Left ventricle myocardium inferior (tissue), 1 donor: ENCODE measurements at places on chromosomes 1 and 21.

- peak; percentile 66 for DNase-seq
Measured at GRCh38 chr21:31265366-31266013, 78.6 kb downstream of the TIAM1 start.

DNA sequence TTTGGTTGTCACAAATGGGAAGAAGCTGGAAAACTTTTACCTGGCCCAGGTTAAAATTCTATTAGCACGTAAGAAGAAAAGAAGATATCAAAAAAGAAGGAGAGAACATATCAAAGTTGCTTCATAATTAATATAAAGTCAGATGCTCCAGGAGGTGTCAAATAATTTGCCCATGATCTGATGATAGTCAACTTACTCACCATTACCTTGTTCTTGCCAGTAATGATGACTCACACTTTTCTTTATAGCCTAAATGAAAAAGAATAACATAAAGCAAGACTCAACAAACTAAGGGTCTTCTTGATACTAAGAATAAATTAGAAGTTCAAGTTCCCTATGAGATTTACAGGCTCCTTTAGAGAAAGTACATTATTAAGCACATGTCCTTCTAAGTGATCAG lies 580.4 kb downstream of the TTLL7 start:
- no peak for DNase-seq

DNA sequence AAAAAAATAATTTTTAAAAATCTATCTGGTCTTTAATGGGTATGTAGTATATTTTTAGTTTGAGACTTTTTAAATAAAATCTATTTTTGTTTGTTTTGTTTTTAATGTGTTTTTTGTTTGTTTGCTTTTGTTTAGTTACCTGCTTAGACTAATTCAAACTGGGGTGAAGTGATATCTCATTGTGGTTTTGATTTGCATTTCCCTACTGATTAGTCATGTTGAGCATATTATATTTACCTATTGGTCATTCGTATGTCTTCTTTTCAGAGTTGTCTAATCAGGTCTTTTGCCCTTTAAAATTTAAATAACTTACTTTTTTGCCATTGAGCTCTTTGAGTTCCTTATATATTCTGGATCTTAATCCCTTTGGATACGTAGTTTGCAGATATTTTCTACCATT lies 20.3 kb downstream of the CD1B start:
- DNase-seq = no peak

- DNase-seq = no peak
Measured at GRCh38 chr1:208544794-208545193, 300.6 kb upstream of the PLXNA2 start.

- no peak for DNase-seq
Measured at GRCh38 chr1:23792151-23792945, 1.4 kb downstream of the LYPLA2 start.

DNA sequence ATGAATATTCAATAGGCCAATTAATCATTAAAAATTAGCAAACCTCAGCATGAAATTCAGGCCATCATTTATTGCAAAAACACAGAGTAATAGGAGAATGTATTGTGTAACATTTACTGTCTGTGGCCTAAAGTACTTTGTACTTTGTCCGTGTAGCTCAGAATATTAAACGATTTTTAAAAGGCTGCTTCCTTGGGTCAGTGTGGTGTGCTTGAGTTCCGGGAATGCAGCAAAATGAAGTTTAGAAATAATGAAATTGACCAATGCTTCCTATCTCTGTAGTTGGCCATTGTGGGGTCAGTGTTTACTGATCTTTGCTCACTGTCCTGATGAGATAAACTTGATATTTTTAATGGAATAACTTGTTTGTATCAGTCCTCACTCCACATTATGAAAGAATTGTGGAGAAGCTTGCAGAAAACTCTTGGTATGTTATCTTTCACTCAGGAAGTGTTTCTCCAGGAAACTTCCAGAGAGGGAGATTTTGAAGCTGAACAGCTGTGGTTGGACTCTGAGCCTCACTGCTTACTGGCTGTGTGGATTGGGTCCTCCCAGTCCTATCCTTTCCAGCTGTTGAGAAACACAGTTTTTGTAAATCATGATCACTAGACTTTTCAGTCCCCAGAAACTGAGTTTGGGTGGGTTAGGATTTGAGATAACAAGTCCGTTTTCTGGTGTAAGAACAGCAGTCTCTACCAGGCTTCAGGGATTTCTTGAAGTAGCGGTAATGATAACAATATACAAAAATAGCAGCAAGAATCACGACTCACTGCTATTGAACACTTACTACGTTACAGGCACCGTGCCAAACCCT lies 19.2 kb upstream of the MTARC1 start:
- no peak for DNase-seq
